Activated B cell treated with CpG ODN at 0.5 μM for 24 hours (primary cell): ENCODE measurements at places on chromosomes 6 and 20.

DNA sequence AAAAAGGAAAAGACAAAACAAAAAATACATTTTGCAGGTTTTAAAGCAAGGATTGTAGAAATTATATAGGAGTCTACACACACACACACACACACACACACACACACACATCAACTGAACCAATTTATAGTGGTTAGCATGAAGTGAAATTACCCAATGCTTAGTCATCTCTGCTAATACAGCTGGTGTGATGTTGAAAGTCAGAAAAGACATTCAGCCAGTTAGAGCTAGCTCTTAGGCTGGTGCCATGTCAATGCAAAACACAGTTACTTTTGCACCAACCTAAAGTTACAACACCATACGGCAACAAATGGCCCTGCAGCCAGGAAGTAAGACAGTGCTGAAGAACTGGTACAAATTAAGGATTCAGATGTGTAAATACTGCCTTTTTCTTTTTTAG, 15.2 kb downstream of the FAM210B start:
- no peak for DNase-seq

- DNase-seq = no peak
Observed at GRCh38 chr6:80402266-80402665, 295.8 kb downstream of the BCKDHB start.

DNA sequence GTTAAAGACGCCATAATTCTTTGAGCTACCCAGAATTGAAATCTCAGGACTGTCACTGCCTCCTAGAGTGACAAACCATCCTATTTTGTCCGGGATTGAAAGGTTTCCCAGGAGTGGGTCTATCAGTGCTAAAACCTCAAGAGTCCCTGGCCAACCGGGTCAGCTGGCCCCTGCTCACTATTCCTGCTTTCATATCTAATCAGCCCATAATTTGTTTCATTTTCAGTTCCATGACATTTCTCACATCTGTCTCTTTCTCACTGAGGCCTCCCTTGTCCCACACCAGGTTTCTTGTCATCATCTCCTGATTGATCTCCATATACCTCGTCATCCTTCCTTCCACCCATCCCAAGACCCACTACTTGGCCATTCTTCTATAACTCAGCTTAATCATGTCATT, 98.2 kb downstream of the SLC35B3 start:
- no peak for DNase-seq

DNA sequence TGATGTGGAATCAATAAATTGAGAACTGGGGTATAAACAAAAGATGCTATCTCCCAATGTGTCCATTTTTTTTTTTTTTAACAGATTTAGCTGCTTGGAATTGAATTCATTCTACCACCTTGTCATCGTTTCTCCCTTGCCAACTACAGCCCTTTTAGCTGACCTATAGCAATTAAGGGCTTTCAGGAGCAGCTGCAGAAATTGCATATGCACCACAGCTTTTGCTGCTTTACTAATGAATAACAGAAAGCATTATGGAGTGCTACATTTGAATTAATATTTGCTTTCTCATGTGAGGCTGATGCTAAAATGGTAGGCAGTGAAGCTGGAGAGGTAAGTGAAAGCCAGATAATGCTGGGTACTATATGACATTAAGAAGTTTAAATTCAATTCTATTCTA, 5.7 kb downstream of the SESN1 start:
- no peak for DNase-seq

- DNase-seq = no peak
Observed at GRCh38 chr20:62240020-62240685, 1.8 kb downstream of the OSBPL2 start.

DNA sequence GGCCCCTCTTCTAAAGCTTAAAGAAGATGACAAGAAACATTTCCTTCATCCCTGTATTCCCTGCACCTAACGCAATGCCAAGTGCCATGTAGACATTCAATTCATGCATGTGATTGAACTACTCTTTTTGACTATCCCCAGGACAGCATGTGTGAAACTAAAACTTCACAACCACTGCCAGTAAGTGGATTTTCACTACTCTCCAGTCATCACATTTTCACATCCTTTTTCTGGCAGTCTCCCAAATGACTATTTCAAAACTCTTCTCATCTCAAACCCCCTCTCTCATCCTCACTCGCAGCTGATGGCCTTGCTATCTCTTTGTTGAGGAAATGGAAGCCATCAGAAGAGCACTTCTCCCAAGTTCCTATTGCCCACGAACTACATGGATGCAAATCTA, 122.6 kb downstream of the OPRM1 start:
- no peak for DNase-seq

- no peak for DNase-seq
Observed at GRCh38 chr20:36543184-36544133, 2.1 kb downstream of the MYL9 start.

DNA sequence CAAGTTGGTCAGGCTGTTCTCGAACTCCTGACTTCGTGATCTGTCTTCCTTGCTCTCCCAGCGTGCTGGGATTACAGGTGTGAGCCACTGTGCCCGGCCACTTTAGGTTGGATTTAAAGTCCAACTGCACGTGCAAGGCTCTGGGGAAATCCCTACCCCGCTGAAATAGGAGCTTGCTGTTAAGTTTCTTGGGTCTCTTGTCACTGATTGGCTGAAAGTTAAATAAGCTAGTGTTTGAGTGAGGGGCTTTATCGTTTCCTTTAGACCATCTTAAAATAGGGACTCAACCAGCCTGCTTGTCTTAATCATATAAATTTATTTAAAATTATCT, 11.1 kb upstream of the SERINC1 start:
- DNase-seq = no peak

- no peak for DNase-seq
Observed at GRCh38 chr6:163889904-163890514, 475.5 kb downstream of the QKI start.

DNA sequence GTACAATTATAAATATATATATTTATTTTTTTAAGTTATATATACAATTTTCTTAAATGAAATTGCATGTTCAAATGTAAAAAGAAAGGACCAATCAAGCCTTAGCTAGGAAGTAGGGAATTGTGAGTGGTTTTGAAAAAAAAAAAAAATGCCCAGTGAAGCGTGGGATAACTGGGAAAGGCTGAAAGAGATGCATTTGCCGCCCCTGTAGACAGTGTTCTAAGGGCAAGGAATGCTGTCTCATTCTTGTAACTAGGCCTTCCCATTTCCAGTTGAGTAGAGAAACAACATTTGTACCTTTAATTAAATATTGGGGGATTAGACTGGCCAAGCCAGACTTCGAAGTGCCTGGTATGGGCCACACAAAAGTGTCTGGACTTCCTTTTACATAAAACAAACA, 430.1 kb upstream of the SLC35B3 start:
- no peak for DNase-seq

DNA sequence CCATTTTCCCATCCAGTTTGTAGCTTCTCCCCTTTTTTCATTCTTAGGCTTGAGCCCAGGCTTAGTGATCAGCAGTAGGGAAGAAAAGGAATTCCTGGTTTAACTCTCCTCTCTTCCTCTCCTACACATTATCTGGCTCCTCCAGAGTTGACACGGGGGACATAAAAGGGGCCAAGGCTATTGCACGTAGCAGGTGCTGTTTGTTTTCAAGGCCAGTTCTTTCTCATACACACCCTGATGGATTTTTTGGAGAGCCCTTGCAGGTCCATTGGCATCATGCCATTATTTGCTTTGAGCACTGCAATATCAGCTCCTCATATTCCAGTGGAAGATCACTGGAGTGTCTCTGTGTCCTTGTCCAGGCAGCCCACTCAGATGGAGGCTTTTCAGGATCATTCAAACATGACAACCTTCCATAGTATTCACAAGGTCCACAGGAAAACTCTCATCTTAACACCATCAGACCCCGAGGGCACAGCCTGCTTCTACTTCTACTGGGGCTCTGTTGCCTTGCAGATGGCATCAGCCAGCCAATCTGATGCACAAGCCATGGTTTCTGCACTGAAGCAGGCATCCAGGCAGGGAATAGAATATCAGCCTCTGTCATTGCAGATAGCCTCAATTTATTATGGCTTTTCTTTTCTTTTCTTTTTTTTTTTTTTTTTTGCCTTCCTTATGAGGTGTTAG, 18.8 kb downstream of the PLCB4 start:
- DNase-seq = no peak

GRCh38 chr20:29878777-29879442, 1378.6 kb upstream of the DEFB115 start:
- DNase-seq = no peak

- DNase-seq = no peak
Observed at GRCh38 chr6:110053395-110054240, 75.5 kb downstream of the GPR6 start.
